ENCODE measurements at places on chromosomes 13 and 19.

DNA sequence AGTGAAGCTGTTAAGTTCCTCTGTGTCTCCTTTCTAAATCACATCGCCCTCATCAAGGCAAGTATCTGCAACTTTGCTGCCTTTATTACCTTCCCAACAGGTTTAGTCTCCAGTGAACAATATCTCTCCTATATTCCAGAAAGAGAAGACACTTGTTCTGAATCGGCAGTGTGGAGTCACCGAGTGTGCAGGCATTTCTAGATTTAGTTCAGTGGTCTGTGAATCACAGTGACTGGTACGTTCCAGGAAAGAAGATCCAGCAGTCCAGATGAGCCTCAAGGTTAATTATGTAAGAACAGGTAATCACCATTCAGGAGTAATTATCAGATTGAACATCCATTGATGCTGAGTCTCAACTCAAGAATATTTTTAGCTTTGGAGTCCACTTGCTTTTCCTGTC lies 497.0 kb downstream of the FOXO1 start:
- DNase-seq = no peak

- no peak for DNase-seq
Observed at GRCh38 chr19:5960005-5961001, 17.6 kb downstream of the RANBP3 start.

DNA sequence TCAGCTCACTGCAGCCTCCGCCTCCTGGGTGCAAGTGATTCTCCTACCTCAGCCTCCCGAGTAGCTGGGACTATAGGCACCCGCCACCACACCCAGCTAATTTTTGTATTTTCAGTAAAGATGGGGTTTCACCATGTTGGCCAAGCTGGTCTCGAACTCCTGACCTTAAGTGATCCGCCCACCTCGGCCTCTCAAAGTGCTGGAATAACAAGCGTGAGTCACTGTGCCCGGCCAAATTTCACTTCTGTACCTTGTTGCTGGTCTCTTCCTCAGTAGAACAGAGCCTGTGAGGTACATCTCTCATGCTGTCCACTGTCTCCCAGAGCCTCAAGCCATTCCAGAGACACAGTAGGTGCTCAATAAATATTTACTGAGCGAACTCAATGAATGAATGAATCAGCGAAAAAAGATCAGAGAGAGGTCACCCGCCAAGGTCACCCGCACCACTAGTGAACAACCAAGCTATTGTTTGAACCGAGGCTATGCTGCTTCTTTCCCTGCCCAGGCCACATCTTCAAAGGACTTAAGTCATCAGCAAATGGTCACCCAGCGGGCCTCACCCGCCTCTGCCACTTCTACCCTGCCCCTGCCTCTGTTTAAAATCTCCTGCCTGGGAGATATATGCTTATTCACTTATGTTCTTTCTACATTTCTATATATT lies 9.3 kb downstream of the TMEM143 start:
- no peak for DNase-seq

- DNase-seq = no peak
Observed at GRCh38 chr19:18878058-18878797, 17.7 kb downstream of the CERS1 start.

DNA sequence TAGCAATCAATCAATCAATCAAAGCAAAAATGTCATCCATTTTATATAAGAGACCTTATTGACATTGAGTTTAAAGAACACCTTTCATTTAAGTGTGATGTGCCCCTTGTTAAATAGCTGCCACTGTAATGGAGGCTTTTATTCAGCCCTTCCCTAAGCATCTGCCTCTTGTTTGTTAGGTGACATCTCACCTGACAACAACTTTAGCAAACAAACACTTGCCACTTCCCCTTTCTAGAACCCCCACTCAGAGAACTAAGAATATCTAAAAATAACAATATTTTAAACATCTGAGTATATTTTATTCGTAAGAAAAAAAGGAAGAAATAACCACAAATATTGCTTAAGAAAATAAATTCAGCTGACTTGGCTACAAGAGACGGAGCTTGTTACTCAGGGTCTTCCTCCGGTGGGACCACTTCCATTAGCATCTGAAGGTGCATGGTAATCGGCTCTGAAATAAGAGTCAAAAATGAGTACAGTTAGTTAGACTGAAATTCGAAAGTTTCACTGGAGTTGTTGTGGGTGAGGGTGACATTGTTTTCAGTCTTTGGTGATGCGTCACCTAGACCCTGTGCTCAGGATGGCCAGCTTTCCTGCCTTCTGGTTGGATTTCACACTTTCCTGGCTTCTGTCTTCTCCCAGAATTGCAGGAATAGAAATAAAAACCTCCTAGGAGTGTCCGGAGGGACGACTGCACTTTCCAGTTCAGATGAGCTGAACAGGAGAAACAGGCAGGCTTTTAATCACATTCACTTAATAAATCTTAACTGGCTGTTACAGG lies 39.1 kb downstream of the SLC7A9 start:
- no peak for DNase-seq

DNA sequence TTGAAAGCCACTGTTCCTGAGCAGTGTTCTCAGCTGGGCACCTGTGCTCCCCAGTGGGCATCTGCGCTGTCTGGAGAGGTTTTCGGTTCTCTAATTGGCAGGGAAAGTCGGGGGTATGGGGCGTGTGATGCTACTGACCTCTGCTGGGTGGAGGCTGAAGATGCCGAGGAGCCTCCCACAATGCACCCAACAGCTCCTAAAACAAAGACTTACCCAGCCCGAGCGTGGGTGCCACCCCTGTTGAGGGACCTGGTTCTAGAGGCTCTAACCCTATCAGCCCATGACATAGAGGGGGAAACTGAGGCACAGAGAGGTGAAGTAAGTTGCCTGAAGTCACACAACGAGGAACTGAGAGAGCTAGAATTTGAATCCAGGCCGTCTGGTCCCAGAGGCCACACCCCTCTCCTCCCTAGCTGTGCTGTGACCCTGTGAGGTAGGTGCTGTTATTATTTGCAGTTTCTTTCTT lies 2.3 kb downstream of the SPACA4 start:
- peak; percentile 80 for DNase-seq

DNA sequence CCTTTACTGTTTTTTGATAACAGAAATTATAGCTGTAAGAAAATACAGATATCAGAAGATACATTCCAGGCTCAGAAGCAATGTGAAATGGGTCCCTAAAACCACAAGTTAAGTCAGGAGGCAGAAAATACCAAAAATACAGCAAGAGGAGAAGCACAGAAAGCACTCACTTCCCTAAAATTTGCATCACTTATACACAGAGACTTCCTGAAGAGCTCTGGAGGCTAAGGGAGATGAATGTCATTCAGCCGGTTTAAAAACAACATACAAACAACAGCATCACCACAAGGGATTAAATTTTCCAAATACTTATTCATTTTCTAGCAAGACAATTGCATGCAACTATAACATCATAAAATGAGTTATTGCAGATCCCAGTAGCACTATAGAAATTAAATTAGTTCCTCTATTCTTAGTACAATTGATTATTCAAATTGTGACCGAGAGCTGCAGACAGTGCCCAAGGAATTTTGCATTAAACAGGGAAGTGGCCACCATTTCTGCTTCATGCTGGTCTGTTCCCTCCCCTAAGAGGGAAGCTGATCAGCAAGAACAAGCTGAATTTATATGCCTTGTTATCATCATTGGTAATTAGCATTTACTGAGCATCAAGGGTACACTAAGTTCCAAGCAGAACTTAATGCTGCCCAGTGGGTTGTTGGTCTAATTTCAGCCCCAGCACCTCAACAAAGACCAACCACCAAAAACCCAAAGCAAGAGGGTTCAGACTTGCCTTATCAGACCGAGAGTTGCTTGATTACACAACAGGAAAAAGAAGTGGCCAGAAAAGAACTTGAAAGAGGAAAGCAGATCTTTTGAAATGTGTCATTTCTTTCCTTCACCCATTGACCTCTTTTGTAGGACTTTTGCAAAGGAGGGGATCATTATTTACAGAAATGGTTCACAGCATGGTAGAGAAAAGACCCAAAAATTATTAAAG lies 140.7 kb downstream of the KCTD12 start:
- DNase-seq = peak; percentile 25

All from GM10248 (cell line).